ENCODE measurements at places on chromosomes 7 and 10.

DNA sequence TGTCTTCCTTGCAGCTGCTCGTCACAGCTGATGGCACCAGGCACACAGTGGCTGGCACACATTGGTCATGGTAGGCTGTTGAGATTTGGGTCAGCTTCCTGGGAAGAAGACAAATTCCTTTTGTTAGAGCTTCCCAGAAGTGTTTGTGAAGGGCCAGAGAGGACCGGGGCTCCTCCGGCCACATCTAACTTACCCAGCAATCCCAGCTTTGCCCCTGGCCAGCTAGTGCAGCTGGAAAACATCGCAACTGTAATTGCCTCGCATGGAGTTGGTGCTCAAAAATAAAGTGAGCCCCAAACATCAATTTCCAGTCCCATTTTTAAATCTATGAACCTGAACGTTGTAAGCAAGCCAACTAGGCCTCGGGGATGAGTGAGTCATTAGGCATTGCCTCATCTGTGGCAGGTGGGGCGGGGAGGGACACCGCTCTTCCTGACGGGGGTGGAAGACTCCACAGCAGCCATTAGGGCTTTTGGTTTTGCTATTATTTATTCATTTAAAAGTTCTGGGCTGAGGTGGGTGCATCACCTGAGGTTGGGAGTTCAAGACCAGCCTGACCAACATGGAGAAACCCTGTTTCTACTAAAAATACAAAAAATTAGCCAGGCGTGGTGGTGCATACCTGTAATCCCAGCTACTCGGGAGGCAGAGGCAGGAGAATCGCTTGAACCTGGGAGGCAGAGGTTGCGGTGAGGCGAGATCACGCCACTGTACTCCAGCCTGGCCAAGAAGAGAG is 12.4 kb downstream of the CPA5 start:
- no peak for DNase-seq
- H3K27me3 ChIP-seq: no peaks in the 10 kb centered on the region
- H3K36me3 ChIP-seq: no peaks in the 10 kb centered on the region
- peak overlapping the region; percentile 79 for H3K27ac ChIP-seq
- H3K4me1 ChIP-seq: peaks cover 37% of the 10 kb centered on the region
- no peak overlapping the region for H3K4me3 ChIP-seq

DNA sequence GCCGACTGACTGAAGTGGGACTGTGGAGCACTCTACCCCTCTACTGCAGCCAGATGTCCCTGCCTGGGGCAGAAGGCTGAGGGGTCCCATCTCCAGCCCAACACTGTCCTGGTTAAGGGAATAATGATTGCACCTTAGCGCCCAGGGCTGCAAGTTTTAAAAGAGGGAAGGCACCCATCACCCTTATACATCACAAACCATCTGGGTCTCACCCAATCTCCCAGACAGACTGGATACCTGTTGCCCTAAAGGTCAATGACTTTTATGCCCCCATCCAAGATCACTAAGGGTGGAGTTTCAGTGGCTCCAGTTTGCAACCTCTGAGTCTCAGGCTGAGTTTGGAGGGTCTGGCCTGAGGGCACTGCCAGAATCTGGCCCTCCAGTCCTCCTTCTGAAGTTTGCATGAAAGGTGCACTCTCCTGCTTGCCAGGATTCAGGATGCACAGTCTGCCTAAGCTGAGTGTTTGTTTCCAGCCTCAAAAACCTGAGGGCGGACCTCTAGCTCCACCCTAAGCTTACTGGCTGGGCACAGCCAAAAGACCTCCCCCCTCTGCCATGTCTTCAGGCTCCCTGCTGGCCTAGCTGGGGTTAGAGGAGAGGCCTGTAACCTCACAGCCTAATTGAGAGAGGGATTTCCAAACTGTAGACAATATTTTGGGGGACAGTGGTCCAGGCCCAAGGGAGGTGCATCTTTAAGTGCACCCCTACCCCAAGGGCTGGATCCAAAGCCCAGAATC is 2.5 kb upstream of the EMX2 start:
- H3K36me3 ChIP-seq: no peaks in the 10 kb centered on the region
- peaks cover 22% of the 10 kb centered on the region for H3K27me3 ChIP-seq
- peaks cover 58% of the 10 kb centered on the region for H3K4me1 ChIP-seq
- no peak overlapping the region for H3K4me3 ChIP-seq
- peak overlapping the region; percentile 60 for H3K27ac ChIP-seq
- DNase-seq: no peak

DNA sequence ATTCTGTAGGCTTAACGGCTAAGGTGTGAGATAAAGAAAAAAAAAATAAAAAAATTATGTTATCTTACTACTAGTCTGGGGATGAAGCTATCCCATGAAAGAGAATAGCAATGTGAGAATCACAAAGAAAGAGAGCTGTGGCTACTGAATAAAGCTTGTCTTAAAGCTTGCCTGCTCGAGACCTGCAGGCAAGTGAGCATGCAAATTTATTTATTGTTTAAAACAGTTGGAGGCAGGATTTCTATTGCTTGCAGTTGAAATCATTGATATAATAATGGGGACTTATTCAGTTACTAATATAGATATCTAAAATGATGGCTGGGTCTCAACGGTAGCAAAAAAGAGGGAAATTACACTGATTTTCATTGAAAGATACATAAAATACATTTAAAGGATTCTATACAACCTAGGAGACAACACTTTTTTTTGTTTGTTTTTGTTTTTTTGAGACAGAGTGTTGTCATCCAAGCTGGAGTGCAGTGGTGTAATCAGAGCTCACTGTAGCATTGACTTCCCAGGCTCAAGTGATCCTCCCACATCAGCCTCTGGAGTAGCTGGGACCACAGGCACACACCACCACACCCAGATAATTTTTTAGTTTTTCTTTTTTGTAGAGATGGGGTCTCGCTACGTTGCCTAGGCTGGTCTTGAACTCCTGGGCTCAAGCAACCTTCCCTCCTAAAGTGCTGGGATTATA is 144.5 kb upstream of the FEZF1 start:
- no peak overlapping the region for H3K4me3 ChIP-seq
- no peaks in the 10 kb centered on the region for H3K4me1 ChIP-seq
- H3K27ac ChIP-seq: no peak overlapping the region
- DNase-seq: no peak
- no peaks in the 10 kb centered on the region for H3K27me3 ChIP-seq

GRCh38 chr10:103687718-103688117 is 167.7 kb downstream of the SH3PXD2A start:
- H3K36me3 ChIP-seq: no peaks in the 10 kb centered on the region
- peak overlapping the region; percentile 94 for H3K27ac ChIP-seq
- no peak overlapping the region for H3K4me3 ChIP-seq
- no peak for DNase-seq

DNA sequence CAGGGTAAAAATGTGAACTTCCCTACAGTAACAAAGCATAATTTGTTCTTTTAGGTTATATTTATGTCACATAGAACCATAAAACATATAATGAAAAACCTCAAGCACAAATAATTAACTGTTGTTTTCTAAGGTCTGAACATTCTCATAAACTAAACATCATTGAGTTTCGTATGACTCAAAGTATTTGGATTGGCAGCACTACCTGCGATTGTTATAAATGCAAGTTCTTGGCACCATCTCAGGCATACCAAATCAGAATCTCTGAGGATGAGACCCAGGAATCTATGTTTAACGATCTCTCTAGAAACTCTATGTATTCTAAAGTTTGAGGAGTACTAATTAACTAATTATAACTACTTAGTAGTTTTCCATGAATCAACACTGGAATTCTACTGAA is 22.5 kb downstream of the ORC5 start:
- H3K27me3 ChIP-seq: no peaks in the 10 kb centered on the region
- no peaks in the 10 kb centered on the region for H3K4me1 ChIP-seq
- H3K27ac ChIP-seq: no peak overlapping the region
- no peak for DNase-seq
- H3K4me3 ChIP-seq: no peak overlapping the region

DNA sequence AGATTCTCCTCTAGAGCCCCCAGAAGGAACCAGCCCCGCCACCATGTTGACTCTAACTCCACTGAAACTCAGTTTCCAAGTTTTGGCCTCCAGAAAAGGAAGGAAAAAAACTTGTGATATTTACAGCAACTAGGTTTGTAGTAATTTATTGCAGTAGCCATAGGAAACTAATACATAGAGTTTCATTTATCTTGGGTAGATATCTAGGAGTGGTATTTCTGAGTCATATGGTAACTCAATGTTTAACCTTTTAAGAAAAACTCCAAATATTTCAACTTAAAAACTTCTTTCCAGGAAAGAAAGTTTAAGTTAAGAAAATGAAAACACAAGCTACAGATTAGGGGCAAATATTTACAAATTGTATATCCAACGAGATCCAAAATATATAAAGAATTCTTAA is 576.7 kb downstream of the KCNMA1 start:
- H3K4me1 ChIP-seq: no peaks in the 10 kb centered on the region
- DNase-seq: no peak
- no peaks in the 10 kb centered on the region for H3K36me3 ChIP-seq
- no peak overlapping the region for H3K27ac ChIP-seq

GRCh38 chr10:15474671-15475070 is 103.6 kb upstream of the FAM171A1 start:
- no peaks in the 10 kb centered on the region for H3K4me1 ChIP-seq
- H3K36me3 ChIP-seq: no peaks in the 10 kb centered on the region
- H3K27me3 ChIP-seq: no peaks in the 10 kb centered on the region
- no peak overlapping the region for H3K4me3 ChIP-seq
- no peak for DNase-seq

GRCh38 chr7:75955331-75955955 is 39.0 kb downstream of the TMEM120A start:
- peaks cover 12% of the 10 kb centered on the region for H3K4me1 ChIP-seq
- no peak overlapping the region for H3K4me3 ChIP-seq
- no peaks in the 10 kb centered on the region for H3K27me3 ChIP-seq
- DNase-seq: no peak
- H3K36me3 ChIP-seq: peaks cover 20% of the 10 kb centered on the region
- no peak overlapping the region for H3K27ac ChIP-seq

DNA sequence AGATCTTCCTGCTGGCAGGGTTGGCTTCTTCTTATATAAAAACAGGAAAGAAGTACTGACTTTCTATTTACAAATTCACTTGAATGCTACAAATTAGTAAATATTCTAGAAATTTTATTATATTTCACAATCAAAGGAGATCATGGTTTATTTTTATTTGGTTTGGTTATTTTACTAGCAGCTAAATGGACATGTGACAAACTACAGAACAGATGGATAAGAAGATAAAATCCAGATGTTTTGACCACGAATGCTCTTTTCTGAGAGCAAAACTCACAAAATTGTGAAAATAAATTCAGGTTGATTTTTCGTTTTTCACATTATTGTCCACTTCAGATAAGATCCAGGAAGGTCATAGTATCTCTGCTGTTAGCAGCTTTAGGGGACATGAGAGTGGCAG is 55.4 kb downstream of the CACNA2D1 start:
- no peaks in the 10 kb centered on the region for H3K27me3 ChIP-seq
- peaks cover 8% of the 10 kb centered on the region for H3K4me1 ChIP-seq
- DNase-seq: no peak
- no peaks in the 10 kb centered on the region for H3K36me3 ChIP-seq
- no peak overlapping the region for H3K4me3 ChIP-seq
- H3K27ac ChIP-seq: no peak overlapping the region

DNA sequence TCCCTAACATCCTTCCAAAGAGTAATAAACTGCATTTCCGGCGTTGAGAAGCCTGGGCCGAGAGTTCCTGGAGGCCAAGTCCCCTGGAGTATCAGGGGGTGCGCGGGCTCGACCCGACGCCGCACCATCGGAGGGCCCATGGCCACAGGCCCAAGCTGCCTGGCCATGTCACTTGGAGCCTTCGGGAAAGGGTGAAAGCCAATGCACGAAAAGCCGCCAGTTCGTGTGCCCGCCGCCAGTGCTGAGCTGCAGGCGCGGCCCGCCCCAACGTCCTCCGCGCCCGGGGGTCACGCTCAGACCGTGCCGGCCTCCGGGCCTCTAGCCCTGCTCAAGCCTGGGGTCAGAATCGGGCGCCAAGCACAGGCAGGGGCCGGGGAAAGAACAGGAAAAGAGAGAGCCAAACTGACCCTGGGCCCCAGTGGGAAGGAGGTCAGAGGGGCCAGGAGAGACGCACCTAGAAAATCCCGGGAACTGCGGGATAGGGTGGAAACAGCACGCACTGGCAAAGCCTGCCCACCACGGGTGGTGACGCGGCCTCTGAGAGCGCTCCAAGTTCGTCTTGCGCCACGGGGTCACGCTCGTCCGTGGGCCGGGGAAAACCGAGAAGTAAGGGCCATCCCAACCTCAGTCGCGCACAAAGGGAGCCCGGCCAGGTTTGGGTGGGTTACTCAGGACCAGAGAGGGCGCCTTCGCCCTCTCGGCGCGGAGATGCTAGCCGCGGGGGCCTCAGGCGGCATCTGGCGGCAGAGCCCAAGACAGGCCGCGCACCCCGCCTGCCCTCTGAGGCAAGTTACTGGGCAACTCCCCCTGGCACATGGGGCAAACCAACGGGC is 4.2 kb upstream of the EBF3 start:
- no peaks in the 10 kb centered on the region for H3K36me3 ChIP-seq
- peaks cover 17% of the 10 kb centered on the region for H3K27me3 ChIP-seq
- H3K4me3 ChIP-seq: no peak overlapping the region
- no peak overlapping the region for H3K27ac ChIP-seq
